ENCODE measurements at places on chromosomes 1 and 21.

DNA sequence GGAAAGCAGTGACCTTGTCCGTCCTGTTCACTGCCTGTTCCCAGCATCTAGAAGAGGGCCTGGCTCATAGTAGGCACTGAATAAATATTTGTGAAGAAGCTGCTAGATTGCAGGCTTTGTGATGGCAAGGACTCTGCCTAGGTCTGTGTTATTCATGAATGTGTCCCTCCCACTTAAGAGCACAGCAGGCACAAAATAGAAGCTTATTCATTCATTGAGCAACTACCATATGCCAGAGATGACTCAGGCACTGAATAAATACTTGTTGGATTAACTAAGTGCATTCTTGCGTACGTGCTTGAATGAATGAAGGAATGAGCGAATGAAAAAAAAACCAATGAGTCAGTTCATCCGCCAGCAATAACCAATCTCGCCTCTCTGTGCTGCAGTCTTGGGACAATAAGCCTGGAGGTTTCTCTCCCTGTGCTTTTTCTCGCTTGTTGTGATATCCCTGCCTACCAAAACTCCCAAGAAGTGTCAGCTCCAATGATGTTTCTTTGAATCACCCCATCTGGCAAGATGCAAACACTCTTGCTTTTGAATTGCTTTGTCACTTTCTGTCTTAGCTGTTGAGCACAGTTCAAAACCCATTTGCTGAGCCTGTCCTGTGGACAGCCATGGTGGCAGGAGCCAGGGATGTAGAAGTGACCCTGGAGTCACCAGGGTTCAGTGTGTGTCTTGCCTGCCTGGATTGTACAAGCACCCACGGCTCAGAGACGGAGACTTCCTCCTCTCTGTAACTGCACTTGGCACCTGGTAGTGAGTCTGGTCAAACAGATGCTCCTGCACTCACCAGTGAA is 143.9 kb downstream of the KAZN start:
- no peak for DNase-seq

DNA sequence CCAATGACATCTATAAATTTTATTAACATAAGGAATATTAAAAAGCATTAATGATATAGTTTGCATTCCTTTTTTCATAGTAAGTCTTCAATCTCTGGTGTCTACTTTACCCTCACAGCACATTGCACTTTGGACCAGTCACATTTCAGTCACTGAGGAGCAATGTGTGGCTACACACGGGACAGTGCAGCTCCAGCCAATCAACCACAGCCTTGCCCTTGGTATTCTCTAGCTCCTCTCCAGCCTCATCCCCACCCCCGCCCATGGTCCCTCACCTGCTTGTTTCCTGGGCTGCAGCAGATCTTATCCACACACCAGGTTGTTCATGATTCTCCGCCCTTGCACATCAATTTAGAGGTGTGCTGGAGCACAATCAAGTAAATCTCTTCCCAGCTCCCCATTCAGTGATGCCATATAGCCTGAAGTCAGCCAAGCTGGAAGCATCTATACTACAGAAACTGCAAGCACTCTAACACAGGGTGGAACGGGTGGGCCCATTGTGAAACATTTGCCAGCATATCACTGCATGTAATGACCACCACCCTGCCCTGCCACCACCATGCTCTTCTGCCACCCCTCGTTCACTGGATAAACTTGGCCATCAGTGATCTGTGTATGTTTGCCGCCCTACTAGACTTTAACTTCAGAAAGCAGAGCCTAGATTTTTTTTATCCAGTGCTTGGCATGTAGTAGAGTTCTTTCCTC is 93.0 kb upstream of the SLC44A3 start:
- no peak for DNase-seq

DNA sequence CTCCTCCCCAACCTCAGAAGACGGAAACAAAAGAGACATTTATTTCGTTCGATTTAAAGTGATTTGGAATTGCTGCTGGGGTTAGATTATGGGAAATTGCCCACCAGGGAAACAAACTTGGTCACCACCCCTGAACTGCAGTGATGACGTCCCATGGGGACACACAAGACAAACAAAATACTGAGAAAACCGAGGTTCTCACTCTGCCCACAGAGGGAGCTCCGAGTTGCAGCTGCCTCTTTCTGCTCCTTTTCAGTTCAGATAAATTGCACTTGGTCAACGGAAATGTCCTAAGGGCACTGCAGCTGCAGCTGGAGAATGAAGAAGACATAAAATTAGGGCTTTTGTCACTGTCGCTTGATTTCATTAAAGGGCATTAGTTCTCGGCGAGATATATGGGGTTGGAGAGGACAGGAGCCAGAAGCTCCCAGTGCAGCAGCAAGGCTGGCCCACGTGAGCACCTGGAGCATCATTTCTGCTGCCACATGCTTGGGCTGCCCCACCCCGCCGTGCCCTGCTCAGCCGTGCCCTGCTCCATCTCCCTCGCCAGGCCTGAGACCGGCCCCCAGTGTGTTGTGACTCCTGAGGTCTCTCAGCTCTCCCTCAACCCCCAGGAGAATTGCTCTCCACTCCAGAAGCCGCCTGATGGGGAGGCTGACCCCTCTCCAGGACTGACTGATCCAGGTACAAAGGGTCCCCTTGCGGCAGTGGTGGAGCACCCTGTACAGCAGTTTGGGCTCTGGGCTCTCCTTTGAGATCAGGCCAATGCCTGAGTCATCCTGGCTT is 231.7 kb upstream of the AJAP1 start:
- DNase-seq: no peak

DNA sequence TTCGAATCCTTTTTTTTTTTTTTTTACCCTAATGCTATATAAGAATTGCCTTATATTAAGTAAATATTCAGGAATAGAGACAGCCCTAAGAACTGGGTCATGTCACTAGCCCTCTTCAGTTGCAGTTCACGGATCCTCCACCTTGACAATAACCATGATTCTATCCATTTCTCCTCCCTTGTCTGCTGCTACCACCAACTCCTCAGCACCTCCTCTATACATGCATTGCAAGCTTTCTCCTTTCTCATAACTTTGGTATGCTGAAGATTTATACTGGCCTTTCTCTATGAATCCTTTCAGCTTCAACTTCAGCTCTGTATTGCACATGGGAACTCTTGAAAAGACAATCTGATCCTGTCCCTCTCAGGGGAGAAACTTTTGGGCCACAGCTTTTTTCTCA is 14.3 kb upstream of the DR1 start:
- DNase-seq: no peak

- DNase-seq: no peak
Measured at GRCh38 chr1:59025898-59026426, 242.1 kb upstream of the JUN start.

DNA sequence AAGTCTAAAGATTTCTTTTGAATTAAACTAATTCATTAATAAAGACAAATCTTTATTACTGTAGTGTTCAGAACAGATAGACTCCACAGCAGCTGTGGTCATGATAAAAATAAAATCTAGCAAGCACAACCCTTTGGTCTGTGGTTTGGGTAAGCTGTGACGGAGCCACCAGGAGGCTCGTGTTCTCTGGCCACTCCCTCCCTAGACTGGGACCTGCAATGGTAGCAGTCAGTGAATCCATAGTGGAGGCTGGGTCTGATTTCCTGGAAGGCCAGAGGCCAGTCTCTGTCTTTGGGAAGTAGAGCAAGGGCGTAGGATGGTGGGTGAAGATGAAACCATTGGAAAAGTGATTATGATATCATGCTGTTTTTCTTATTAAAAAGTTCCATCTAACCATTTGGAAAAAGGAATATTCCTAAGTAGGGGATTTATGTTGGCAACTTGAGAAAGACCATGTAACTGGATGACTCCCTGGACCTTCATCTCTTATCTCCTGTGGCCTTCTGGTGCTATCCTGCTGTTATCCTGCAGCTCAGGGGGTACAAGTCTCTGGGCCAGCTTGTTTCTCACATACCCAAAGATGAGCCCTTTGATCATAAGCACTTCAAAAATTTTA is 39.0 kb downstream of the TENT5C start:
- DNase-seq: no peak

DNA sequence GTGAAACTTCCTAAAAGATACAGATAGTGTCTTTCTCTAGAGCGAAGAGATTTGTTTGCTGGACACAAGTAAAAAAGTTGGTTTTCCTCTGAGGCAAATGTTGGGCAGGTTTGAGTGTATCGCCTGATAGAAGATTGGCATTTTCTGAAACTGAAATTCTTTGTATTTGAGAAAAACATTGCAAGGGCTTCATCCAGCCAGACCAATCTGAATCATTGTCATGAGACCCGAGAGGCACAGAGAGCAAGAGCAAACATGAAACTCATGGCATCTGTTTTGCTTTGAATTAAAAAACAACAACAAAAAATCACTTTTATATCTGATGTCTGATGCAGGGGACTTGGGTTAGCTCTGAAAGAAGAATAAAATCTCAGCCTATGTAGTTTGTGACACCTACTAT is 379.3 kb upstream of the NCAM2 start:
- DNase-seq: no peak

DNA sequence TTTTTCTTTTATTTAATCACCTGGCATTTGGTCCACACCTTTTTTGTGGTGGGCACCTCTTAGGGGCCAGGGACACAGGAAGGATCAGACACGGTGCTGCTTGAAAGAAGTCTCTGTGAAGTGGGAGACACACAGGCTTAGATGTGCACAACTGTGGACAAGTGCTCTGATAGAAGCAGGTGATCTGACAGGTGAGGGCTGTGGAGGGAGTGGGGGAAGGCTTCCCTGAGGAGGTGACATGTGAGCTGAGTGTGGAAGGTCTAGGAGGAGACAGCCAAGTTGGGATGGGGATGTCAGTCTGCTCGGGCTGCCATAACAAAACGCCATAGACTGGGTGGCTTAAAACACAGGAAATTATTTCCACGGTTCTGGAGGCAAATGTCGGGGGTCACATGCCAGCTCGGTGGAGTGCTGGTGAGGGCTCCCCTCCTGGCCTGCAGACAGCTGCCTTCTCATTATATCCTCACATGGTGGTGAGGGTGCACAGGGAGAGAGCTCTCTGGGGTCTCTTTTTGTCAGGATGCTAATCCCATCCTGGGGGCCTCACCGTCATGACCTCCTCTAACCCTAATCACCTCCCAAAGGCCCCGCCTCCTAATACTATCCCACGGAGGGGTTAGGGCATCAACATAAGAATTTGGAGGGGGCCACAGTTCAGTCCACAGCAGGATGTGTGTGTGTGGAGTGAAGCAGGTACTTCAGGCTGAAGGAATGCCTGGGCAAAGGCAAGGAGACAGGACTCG is 5.2 kb upstream of the KIAA1614 start:
- DNase-seq: no peak

- DNase-seq: no peak
Measured at GRCh38 chr21:31041295-31042079, 3.2 kb upstream of the KRTAP19-8 start.

DNA sequence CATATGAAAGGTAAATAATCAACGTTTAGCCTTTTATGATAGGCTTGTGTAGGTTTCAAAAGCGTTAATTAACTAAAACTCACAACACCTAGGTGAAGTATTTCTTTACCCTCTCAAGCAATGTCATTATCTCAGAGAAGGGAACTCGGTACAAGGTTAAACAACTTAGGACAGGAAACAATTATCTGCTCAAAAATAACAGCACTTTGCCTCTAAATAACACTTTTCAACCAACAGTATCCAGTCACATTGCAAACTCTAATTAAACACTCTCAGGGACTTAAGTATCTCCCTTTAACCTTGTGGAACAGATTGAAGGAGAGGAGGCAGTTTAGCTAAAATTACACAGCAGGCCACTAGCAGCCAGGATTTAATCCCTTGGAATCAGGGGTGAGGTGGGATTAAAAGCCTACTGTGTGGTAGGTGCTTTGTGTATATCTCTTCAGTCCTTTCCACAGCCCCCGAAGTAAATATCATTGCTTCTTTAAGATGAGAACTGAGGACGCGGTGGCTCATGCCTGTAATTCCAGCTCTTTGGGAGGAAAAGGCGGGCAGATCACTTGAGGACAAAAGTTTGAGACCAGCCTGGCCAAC is 5.2 kb upstream of the AKNAD1 start:
- DNase-seq: no peak

DNA sequence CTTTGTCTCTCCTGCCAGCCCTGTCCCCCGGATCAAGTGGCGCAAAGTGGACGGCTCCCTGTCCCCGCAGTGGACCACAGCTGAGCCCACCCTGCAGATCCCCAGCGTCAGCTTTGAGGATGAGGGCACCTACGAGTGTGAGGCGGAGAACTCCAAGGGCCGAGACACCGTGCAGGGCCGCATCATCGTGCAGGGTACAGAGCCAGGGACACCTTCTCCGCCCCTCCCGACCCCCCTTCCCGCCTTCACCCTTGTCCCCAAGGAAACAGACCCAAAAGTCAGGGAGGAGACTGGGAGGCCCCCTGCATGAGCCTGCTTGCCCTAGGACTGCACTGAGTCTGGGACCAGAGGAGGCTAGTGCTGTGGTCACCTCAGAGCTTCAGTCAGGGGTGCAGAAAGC is 18.2 kb downstream of the CNTN2 start:
- DNase-seq: no peak

- no peak for DNase-seq
Measured at GRCh38 chr1:96256130-96256790, 465.3 kb upstream of the PTBP2 start.

GRCh38 chr1:18246543-18246942 is 138.9 kb downstream of the IGSF21 start:
- no peak for DNase-seq

GRCh38 chr1:110513511-110513910 is 5.5 kb downstream of the KCNA10 start:
- no peak for DNase-seq

DNA sequence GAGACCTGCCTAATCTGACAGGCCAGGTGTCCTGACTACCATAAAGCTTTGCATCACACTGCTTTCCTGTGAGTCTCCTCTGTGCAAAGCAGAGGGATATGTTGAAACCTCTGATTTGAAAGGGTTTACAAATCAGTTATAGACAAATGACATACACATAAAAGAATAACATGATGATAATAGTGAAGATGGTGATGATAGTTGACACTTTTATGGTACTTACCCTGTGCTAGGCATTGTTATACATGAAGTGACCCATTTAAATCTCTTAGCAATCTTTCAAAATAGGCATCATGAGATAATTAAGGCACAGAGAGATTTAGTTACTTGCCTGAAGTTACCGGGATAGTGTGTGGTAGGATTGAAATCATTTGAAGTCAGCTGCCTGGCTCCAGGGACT is 34.1 kb upstream of the PKN2 start:
- no peak for DNase-seq

DNA sequence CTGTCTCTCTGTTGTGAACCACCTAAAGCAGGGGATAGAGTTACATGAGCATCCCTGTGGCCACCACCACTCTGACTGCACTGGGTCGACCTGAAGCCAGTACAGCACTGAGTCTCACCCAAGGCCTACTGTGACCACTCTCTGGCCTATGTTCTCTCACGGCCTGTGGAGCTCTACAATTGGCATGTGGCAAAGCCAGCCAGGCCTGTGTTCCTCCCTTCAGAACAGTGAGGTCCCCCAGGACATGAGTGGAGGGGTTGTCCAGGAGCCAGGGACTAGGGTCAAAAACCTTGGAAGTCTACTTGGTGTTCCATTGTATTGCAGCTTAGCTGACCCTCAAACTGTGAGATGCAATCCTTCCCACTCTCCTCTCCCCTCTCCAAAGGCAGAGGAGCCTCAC is 42.7 kb upstream of the FMO3 start:
- no peak for DNase-seq

- no peak for DNase-seq
Measured at GRCh38 chr1:49298304-49298703, 521.6 kb upstream of the BEND5 start.

GRCh38 chr1:56380531-56380930 is 198.8 kb downstream of the PLPP3 start:
- no peak for DNase-seq

GRCh38 chr1:63950023-63950422 is 176.2 kb downstream of the ROR1 start:
- DNase-seq: no peak

Measured in activated CD4-positive, alpha-beta T cell treated with anti-CD3 and anti-CD28 coated beads, Interleukin-2, amount 50 U/mL, for 4 hours (primary cell).